ENCODE measurements at places on chromosomes 4 and X.

GRCh38 chr4:76430519-76431388, 4.3 kb upstream of the SHROOM3 start:
- DNase-seq, result no peak

- DNase-seq, result no peak
Observed at GRCh38 chrX:149370097-149370496, 135.0 kb downstream of the IDS start.

- no peak for DNase-seq
Observed at GRCh38 chr4:159171287-159171686, 68.4 kb downstream of the RAPGEF2 start.

DNA sequence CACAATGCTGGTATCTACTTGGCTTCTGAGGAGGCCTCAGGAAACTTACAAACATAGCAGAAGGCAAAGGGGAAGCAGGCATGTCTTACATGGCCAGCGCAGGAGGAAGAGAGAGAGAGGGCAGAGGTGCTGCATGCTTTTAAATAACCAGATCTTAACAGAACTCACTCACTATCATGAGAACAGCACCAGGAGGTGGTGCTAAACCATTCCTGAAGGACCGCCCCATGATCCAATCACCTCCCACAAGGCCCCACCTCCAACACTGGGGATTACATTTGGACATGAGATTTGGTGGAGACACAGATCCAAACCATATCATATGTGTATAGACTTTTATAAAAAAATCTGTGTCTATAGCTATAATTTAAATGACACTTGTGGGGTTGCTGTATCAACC, 48.6 kb upstream of the ERVMER34-1 start:
- no peak for DNase-seq

DNA sequence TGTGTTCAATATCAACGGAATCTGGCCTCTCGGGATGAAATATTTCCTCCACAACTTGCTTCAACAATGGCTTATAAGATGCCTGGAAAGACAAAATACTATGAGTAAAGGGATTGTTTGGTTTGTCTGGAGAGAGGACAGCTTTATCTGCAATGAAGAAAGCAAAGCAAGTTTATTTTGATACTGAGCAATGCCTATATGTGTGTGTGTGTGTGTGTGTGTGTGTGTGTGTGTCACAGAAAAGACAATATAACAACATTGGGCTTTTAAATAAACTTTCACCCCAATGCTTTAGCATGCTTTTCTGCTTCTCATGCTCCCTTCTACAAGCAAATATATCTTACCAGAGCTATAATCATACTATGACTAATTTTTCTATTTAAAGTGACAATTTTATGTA, 45.4 kb downstream of the RASL11B start:
- DNase-seq, result no peak

DNA sequence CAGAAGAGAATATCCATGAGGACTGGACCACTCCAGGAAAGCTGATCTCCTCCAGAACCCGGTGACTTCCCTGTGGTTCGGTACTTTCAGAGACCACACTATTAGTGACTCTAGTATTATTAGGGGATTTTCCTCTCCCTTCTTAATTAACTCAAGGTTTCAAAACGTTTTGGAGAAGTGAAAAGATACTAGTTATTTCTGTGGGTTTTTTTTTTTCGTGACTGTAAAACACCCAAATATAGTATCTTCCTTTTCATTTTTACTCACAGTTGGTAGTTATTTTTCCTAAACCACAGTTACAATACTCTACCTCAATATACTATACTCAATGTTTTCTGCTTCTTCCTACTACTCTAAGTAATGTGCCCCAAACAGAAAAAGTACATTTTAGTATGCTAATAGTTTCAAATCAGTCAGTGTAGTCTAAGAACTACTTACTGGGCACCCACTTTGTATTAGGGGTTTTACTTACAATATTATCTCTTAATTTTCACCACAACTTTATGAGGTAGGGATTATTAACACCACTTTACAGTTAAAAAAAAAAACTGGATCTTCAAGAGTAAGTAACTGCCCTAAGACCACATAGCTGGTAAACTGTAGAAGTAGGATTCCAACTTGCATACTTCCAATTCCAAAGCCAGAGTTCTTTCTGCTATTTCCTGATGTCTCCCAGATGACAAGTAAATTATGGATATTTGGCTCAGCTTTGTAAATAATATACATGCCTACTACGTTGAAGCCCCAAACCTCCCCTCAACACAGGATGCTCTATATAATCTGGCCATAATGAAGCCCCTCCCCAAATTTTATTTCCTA, 45.0 kb downstream of the SLC9A7 start:
- no peak for DNase-seq

DNA sequence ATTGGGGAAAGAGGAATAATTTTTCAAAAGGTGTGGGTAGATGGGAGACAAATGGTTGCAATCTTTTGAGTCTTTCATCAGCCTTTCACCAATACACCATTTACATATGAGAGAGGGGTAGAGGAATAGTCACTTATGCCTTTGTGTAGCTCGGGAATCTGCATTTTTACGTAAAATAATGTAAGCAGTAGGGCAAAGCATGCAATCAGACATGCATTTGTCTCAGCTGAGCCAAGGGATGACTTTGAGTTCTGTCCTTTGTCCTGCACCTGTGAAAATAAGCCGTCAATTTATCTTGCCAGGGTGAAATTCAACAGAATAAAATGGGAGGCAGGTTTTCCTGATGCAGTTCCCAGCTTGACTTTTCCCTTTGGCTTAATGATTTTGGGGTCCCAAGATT, 1473.4 kb upstream of the TENM3 start:
- DNase-seq, result no peak

GRCh38 chr4:54085284-54085683, 14.7 kb upstream of the GSX2 start:
- no peak for DNase-seq

GRCh38 chr4:38774181-38774955, 8.4 kb downstream of the TLR10 start:
- no peak for DNase-seq

DNA sequence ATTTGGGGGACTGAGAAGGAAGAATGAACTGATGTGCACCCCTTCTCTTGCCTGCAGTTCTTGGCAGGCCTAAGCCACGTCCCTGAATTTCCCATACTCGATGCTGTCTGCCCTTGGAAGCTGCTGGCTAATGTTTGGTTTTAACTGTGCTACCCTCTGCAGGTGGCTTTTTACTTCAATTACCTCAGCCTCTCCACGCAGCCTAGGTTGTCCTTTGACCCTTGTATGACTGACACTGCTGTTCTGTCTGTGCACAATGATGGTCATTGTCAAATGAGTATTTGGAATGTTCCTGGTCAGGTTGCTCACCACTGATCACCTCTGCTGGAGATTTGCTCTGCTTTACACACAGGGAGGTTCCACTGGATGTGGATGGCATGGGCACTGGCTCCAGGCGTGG, 137.1 kb downstream of the ZNF518B start:
- no peak for DNase-seq

DNA sequence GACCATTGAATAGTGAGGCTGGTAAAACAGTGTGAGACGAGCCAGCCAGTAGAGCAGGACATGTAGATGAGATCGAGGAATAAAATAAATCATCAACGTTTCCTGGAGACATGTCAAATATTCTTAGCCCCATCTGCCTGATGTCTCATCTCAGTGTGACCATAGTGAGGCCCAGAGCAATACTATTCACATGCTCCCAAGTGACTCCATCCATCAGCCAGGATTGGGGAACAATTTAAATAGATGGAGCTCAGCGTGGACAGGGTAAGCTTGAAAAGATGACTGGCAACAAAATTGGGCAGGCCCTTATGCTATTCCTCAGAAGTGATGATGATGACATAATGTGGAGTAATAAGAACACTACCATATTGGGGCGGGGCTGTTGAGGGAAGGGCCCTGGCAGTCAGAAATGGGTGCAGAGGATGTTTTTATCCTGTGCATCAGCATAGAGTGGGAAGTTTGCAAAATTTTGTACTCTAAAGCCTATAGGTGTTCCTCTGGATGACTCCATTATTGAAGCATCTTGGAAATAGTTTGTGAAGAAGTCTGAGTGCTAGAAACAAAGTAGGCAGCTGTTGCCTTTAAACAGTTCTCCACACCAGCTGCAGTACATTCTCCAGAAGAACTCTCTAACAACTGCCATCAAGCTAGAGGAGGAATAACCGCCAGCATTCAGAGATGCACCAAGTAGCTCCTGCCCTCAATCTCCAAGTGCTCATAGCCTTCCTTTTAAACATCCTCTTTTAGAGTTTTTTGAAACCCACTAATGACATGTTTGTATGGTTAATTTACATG, 333.0 kb downstream of the DCHS2 start:
- no peak for DNase-seq

DNA sequence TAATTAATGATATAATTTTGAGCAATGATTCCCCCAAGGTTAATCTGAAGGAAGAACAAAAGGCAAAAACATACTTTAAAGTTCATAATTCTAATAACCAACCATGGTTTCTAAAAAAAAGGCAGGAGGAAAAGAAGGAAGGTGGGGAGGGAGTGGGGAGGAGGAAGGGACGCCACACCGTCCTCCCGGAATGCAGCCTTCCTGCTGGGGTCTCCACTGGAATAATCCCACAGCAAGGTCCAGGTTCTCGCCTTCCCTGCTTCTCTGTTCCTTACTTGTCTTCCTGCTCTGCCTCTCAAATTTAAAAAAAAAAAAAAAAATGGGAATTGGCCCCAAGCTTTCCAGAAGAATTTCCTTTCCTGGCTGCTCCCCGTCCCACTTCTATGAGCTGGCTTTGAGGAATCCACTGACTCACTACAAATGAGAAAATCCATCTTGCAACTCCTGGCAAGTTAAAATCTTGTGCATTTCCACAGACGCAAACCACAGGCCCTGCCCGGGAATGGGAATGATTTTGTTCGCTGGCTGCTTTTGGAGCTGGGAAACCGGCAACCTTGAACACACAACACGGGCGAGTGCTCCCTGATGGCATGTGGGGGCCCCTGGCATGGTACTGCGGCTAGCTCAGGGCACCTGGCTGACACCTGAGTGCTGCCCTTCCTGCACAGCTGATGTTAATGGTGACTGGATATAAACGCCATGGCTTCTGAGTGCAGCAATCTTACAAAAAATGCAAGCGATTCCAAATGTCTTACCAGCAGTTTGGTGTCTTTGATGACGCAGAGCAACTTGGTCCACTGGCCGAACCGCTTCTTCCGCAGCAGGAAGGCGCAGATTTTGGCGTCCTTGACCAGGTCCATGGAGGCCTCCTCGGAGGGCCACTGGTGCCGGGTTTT, 97.0 kb downstream of the AFAP1 start:
- no peak for DNase-seq

GRCh38 chr4:25299476-25300203, 12.9 kb upstream of the ZCCHC4 start:
- DNase-seq, result no peak

DNA sequence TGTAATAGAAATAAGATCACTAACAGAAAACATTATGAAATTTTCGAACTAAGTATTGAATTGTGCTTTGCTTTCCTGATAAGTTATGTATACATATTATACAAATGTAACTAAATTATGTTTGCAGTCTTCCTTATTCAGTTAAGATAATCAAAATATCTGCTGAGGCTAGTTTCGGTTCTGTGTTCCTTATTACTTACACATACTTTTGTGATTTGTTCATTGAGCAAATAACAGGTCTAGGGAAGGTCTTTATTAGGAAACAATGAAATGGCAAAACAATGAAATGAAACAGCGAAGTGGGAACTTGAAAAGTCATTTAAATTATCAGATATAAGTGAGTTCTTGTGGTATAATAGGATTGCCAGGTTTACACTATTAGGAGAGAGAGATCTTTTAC, 352.4 kb downstream of the GRIA2 start:
- no peak for DNase-seq

DNA sequence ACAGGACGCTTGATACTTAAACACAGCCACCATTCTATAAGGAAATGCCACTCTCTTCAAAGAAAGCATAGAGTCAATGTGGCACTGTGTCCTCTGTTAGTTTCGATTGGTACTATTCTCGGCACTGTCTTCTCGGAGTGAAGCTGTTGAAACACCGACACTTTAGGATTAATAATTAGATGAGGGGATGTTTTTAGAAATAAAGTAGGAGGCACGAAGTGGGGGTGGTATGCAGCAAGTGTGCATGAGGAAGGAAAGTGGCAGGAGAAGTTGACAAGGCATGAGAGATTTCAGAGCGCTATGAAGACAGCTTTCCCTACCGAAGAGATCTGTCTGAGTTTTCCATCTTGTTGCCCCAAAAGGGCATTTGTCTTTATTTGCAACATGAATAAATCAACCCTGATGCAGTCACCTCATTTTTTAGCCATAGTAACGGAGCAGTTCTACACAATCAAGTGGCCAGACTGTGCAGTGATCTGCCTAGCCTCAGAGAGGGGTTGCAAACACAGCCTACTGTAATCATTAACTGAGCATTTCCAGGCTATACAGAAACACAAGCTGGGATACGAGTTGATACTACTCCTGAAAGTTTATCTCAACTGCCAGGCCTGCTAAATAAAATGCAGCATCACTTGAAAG, 8.3 kb downstream of the GPRIN3 start:
- no peak for DNase-seq

DNA sequence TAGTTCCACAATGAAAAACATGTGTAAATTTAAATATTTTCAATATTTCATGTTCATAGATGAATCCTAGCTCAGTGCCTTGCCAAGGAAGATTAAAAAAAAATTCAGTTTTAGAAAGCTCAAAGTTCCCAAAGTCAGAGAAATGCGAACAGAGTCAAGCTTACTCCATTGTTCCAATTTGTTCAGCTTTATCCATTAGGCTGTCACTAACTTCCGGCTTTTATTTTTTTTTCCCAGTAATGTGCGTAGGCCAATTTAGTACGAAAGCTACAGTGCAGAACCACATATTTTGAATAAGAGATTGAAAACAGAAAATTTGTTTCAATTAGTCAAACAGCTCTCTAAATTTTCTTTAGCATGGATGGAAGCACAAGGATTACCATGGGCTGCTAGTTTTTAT, 23.1 kb upstream of the KLHL2 start:
- DNase-seq, result no peak

- DNase-seq, result no peak
Observed at GRCh38 chrX:111645607-111646006, 35.4 kb upstream of the ALG13 start.

DNA sequence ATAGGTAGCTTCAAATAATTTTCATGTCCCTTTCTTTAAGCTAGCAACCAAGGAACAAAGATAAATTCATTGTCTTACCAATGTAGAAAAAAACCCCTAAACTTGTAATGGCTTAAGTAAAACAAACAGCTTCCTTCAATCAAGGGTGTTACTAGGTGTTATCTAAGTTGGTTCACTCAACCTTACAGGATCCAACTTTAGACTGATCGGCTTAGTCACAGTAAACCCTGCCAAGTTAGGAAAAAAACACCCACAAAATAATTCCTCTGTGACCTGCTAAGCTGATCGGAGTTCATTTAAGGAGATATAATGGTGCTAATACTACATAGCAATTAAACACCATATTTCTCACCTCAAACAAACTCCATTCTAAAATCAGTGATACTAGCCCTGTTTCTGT, 10.1 kb downstream of the AIFM1 start:
- DNase-seq, result no peak

GRCh38 chr4:121307445-121308327, 73.1 kb downstream of the QRFPR start:
- DNase-seq, result no peak

GRCh38 chr4:60683973-60684372, 516.2 kb upstream of the ADGRL3 start:
- no peak for DNase-seq
